ENCODE measurements at places on chromosomes 5 and 9.

DNA sequence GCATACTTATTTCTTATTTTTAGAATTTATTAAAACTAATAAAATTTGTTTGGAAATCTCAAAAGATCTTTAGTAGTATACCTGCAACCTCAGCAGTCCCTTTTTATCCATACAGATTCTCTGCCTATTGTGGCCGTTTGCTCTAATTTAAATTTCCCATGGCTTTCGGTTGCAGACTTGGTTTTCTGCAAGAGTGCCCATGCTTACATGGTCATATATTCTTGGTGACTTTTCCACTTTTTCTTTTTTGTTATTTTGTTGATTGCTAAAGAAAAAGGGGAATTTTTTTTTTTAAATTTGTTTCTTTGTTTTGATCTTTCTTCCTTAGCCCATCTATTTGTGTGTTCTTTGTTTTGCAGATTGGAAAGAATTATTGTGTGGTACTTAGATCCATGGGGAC is 20.6 kb downstream of the ZCCHC7 start:
- DNase-seq: no peak

GRCh38 chr5:40446910-40447309 is 232.8 kb upstream of the PTGER4 start:
- no peak for DNase-seq

DNA sequence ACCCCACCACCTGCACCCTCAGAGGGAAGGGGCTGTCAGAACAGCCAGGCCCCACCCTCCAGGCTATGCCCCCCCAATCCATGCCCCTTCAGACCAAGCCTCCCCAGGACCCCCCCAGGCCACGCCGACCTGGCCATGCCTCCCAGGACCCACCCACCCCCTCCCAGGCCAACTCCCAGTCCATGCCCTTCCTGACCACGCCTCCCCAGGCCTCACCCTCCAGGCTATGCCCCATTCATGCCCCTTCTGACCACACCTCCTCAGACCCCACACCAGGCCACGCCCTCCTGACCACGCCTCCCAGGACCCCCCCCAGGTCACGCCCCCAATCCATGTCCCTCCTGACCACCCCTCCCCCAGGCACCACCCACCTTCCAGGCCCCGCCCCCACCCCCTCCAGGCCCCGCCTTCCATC is 27.6 kb downstream of the TPPP start:
- no peak for DNase-seq

DNA sequence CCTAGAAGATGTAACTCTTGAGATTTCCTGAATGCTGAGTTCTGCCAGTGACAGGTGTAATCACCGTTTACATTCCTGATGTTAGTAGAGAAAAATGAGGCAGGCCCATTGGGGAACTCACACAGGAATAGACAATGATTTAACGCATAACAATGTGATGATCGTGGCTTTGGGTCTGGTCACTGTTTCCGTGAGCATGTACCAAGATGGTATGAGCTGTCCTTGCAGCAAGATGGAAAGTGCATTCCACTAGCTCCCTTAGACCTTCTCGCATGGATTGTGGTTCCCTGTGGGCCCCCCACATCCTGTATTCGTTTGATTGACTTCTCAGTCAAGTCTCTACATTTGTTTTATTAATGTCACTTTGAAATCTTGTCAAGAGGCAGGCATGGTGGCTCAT is 124.0 kb upstream of the DAP start:
- DNase-seq: no peak

DNA sequence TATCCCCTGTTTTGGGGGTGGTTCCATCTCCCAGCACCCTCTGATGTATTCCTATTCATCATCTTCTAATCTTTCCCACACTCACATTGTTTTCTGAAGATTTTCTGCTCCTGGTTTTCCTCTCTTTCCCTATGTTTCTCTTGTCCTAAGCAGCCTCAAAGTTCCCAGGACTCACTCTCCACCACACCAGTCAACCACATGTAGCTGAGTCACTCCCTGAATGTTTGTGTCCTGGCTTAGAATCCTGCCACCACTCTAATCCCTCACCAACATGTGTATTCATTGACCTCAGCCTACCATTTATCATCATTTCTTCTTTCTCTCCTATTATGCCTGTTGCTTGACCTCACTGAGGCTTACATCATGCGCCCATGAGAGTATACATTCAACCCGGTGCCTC is 282.4 kb upstream of the ADAMTS16 start:
- DNase-seq: no peak

DNA sequence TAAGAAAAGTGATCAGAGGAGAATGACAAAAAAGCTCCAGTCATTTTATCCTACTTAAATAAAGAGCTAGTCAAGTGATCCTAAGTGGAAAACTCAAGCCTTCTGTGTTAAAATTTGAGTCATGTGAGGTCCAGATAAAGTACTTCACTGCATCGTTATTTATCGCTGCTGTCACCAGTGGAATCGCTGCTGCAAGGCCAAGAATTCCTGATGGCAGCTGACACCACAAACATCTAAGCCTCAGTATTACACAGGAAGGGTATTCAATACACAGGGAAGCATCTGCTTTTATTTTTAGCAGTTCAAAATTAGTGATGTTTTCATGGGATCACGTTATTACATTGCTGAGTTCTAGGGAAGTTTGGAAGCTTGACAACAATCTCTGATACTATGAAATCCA is 190.3 kb downstream of the GOLPH3 start:
- DNase-seq: no peak

DNA sequence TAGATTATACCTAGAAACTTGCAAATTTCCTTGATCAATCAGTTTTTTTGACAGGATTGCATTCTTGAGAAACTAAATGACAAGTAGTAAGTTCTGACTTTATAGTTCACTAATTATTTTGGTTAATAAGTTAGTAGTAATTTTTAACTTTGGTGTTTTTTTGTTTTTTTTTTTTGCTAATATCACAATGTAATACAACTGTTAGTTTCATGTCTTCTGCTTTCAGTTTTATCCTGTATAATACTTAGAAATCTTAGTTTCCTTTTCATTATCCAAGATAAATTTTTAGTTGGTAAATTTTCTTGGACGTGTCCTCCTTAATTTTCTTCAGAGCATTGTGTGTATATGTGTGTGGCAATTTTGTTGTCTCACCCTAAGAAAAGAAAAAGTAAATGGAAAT is 57.8 kb downstream of the CWC27 start:
- no peak for DNase-seq

DNA sequence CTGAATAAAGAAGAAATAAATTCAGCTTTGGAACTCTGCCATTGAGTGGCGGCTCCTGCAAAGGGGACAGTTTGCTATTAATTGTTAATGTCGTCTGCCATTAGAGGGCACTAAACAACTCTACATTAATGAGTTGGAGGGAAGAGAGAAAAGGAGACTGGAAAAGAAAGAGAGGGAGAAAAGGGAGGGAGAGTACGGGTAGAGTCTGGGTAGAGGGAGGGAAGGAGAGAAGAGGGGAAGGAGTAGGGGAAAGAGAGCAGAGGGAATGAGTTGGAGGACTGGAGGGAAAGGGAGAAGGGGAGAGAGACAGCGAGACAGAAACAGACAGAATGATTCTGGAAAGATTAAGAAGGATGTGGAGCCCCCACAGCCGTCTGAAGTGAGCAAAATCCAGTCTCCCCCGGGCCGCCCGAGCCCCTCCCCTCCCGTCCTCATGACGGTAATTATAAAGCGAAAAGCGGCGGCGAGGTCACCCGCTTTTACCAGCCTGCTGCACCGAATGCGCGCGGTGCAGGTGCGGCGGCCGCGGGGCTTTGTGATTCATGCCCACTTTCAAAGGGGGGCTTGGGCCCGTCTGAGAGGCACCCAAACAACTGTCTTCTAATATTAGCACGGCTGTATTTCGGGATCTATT is 1.9 kb upstream of the FST start:
- no peak for DNase-seq

Measured in cortex of kidney (tissue), 1 donor.